Naive thymus-derived CD8-positive, alpha-beta T cell (primary cell): ENCODE measurements at places on chromosomes 11 and 22.

GRCh38 chr11:120132645-120133185 is 5.2 kb downstream of the TRIM29 start:
- no peak for DNase-seq

DNA sequence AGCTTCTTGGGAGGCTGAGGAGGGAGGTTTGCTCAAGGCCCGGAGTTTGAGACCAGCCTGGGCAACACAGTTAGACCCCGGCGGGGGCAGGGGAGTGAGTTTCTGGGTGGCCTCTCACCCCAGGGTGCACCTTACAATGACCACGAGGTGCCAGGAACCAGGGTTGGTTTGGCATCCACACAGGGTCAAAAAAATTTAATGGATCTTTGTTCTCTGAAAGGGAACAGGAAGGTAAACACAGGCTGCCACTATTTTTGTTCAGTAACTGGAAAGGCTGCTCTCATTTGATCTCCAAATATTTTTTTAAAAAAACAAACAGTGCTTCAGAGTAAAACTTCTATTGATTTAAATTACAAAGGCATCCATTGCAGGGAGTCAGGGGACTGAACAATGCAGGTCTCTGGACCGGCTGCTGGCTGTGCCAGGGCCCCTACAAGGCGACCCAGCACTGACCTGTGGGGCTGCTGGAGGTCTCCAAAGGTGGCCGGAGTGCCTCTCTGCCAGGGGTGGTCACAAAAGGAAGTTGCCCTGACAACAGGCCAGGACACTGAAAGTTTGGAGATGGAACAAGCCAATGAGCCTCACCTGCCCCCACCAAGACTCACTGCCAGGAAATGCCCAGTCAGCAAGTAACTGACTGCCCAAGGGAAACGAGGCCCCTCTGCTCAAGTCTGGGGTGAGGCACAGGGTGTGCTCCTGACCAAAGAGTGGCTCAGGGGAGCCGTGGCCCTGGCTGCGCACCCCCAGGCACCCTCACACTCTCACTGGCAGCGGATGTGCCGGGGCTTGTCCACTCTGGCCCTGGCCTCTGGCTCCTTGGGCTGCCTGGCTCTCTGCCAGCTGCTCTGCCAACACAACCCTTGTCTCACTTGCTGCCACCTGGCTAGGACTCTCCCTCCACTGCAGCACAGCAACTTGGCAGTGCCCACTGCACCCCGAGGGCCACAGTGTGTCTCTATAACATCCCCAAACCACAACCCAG is 51.8 kb downstream of the ARFGAP3 start:
- DNase-seq, result no peak

DNA sequence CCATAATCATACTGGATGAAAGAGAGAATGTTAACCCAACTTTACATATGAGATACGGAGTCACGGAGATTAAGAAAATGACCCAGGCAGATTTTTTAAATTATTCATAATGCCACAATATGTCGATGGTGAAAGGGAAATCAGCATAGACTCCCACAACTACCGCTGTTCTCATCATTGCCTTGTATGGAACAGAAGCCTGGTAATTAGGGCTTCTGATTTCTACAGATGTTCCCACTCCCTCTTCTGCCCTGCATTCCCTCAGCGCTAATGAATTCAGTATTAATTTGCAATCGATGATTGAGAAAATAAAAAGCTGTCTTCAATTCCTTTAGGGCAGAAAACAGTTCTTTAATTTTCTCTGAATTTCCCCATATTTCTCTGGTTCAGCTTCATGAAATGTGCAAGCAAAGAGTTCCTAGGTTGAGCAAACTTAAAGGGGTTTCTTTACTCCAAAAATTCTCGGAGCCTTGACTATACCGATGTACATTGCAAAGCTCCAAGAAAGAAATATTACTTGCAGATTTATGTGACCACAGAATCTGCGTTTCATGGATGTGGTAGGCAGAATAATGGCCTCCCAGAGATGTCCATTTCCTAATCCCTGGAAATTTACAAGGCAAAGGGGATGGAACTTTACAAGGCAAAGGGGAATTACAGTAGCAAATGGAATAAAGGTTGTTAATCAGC is 134.9 kb upstream of the ZC3H12C start:
- DNase-seq, result no peak

DNA sequence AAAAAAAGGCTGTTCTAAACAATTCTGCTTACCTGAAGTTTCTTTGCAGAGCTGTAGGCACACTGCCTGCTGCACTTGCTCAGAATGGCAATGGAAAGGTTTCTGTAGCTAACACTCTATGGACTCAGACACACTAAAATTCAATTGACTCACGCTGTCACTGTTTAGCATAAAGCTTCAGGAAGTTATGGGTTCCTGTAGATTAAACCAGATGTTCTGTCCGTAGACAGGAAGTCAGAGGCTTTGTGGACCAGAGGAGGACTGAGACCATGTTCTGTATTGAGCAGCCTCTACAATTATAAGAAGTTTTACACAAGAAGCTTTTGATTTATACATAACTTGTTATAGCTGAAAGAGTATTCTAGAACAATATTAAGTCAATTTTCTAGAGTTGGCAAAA is 70.4 kb downstream of the GLYATL1 start:
- DNase-seq, result no peak

DNA sequence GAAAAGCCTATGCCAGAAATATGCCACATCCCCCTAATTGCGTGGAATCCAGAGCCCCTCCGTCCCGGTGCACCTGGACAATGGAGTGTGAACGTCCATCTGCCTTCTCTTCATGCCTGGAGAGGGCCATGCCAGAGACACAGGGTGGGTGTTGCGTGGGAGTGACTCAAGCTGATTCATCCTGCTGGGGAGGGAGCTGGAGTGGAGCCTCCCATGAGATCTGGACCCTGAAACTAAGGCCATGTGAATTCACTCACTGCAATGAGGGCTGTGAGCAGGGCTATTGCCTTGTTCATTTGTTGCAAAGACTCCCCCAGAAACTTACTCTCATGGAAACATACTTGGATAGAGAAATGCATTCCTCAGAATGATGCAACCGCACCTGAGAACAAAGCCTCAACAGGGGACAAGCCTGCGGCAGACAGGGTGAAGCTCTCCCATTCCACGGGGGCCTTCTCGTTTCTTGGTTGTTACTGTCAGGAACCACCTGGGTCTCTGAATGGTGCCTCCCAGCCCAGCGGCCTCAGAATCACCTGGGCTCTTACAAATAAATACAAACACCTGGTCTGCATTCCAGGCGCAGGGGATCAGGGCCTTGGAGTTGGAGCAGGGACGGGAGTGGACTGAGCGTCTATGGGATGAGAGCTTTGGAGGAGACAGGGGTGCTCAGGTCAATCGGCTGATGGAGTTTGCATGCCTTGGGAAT is 1031.2 kb downstream of the BRD1 start:
- no peak for DNase-seq

GRCh38 chr11:105492010-105492409 is 117.9 kb upstream of the GRIA4 start:
- no peak for DNase-seq

DNA sequence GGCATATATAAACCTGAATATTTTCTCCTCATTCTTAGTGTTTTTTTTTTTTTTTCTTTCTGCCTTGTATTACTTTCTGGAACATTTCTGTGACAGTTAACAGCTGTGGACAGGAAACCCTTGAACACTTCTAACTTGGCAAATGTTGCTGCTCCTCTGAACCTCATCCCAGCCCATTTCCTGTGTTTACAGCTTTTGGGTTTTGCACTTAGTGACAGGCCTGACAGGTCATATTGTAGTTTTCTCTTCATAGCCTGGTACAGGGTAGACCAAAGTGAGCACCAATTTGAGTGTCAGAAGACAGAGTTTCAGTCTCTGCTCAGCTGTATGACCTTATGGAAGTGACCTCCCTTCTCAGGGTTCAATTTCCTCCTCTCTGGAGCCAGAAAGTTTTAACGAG is 91.6 kb downstream of the STIM1 start:
- DNase-seq, result peak; percentile 77

- no peak for DNase-seq
Observed at GRCh38 chr11:47915374-47915773, 65.0 kb upstream of the PTPRJ start.
